Endothelial cell of umbilical vein (primary cell): ENCODE measurements at places on chromosomes 5 and 9. TPM values are rescaled to one million over a fixed set of nuclear protein-coding genes. Genes with fewer than 3 reads are reported as not detected.

SCAI gene
- 6.9 and 9.3 TPM in 2 replicates for total RNA-seq

FEM1C gene
- total RNA-seq: 16.0 and 16.7 TPM in 2 replicates

DBH gene
- not detected in 2 replicates for total RNA-seq

SEMA6A gene
- 1.4 and 1.5 TPM in 2 replicates for total RNA-seq

NUTM2G gene
- total RNA-seq: not detected in 2 replicates

CRB2 gene
- total RNA-seq: not detected in 2 replicates

GPX3 gene
- total RNA-seq: 3.5 and 5.1 TPM in 2 replicates

CCNJL gene
- 17.4 and 20.0 TPM in 2 replicates for total RNA-seq

NMUR2 gene
- not detected in 2 replicates for total RNA-seq

DNAH5 gene
- total RNA-seq: 0.35 and 1.7 TPM in 2 replicates

TAF11L3 gene
- not detected in 2 replicates for total RNA-seq

BTNL3 gene
- not detected in 2 replicates for total RNA-seq

GABBR2 gene
- total RNA-seq: 6.3 and 9.2 TPM in 2 replicates

PAEP gene
- not detected in 2 replicates for total RNA-seq

NUTM2F gene
- total RNA-seq: not detected in 2 replicates

FGD3 gene
- total RNA-seq: not detected in 2 replicates

MARCHF3 gene
- total RNA-seq: 31.7 and 31.9 TPM in 2 replicates

CFAP157 gene
- not detected in 2 replicates for total RNA-seq

HK3 gene
- not detected in 2 replicates for total RNA-seq

PTGDS gene
- not detected in 2 replicates for total RNA-seq

GDA gene
- not detected in 2 replicates for total RNA-seq

PCDHB10 gene
- total RNA-seq: 0.62 and 0.81 TPM in 2 replicates

RECK gene
- total RNA-seq: 14.1 and 14.5 TPM in 2 replicates

WNT8A gene
- total RNA-seq: not detected in 2 replicates

PCDH12 gene
- total RNA-seq: 18.5 and 20.4 TPM in 2 replicates

NR2F1 gene
- 21.5 and 23.9 TPM in 2 replicates for total RNA-seq

SH3TC2 gene
- total RNA-seq: 3.3 and 4.3 TPM in 2 replicates

CCL19 gene
- total RNA-seq: not detected in 2 replicates

ISOC1 gene
- total RNA-seq: 20.7 and 21.4 TPM in 2 replicates

C9orf40 gene
- 5.1 and 7.5 TPM in 2 replicates for total RNA-seq

SOHLH1 gene
- total RNA-seq: not detected in 2 replicates

NUDT12 gene
- 3.6 and 4.9 TPM in 2 replicates for total RNA-seq

ABLIM3 gene
- total RNA-seq: 25.7 and 42.1 TPM in 2 replicates
